ENCODE measurements at places on chromosomes 7 and 10.

GRCh38 chr7:18889436-18889835 lies 228.0 kb downstream of the TWIST1 start:
- no peak for DNase-seq

GRCh38 chr7:70676243-70676642 lies 455.7 kb upstream of the GALNT17 start:
- no peak for DNase-seq

DNA sequence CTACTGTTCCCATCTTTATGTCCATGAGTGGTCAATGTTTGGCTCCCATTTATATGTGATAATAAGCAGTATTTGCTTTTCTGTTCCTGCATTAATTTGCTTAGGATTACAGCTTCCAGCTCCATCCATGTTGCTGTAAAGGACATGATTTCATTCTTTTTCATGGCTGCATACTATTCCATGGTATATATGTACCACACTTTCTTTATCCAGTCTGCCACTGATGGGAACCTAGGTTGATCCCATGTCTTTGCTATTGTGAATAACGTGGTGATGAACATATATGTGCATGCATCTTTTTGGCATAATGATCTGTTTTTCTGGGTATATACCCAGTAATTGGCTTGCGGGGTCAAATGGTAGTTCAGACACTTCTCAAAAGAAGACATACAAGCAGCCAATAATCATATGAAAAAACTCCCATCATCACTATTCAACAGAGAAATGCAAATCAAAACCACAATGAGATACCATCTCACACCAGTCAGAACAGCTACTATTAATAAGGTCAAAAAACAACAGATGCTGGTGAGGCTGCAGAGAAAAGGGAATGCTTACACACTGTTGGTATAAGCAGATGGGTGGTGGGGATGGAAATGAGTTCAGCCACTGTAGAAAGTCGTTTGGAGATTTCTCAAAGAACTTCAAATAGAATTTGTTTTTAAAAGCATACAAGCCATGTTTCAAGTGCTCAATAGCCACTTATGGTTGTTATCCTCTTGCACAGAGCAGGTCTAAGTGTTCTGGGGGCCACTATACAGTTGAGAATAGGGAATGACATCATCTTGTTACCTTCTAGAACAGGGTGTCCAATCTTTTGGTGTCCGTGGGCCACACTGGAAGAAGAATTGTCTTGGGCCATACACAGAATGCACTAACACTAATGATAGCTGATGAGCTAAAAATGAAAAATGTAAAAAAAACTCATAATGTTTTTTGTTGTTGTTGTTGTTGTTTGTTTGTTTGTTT lies 23.2 kb upstream of the SDK1 start:
- no peak for DNase-seq

DNA sequence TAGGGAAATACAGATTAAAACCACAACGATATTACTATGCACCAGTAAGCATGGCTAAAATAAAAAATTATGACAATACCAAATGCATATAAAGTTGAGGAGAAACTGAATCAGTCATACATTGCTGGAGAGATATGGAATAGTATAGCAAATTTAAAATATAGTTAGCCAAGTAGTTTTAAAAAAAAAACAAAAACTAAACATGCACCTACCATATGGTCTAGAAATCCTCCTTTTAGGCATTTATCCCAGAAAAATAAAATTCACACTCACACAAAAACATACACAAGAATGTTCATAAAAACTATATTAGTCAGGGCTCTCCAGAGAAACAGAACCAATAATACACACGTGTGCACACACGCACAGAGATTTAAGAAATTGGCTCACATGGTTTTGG lies 175.8 kb downstream of the IPMK start:
- DNase-seq, result no peak

GRCh38 chr10:4372601-4373000 lies 453.4 kb upstream of the AKR1E2 start:
- DNase-seq, result no peak

DNA sequence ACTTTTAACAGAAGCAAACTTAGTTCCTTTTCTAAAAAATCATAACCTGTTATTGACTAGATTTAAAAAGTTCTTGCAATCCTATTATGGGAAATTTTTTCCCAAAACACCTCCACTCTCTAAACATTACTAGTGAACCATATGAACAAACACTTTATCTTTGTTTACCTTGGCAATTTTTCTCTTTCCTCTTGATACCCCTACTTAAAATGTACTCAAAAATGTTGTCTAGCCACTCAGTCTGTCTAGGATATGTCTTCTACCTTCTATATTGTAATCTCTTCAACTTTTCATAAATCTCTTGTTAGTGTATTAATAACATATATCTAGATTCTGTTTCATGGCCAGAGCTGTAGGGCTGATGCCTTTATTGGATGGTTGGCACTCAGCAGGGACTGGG lies 630.0 kb upstream of the GRM3 start:
- no peak for DNase-seq

GRCh38 chr10:8054244-8054493 lies 319 bp upstream of the GATA3 start:
- no peak for DNase-seq

- DNase-seq, result no peak
These were observed 77.9 kb downstream of the CTNNA3 start for GRCh38 chr10:67618116-67618515.

DNA sequence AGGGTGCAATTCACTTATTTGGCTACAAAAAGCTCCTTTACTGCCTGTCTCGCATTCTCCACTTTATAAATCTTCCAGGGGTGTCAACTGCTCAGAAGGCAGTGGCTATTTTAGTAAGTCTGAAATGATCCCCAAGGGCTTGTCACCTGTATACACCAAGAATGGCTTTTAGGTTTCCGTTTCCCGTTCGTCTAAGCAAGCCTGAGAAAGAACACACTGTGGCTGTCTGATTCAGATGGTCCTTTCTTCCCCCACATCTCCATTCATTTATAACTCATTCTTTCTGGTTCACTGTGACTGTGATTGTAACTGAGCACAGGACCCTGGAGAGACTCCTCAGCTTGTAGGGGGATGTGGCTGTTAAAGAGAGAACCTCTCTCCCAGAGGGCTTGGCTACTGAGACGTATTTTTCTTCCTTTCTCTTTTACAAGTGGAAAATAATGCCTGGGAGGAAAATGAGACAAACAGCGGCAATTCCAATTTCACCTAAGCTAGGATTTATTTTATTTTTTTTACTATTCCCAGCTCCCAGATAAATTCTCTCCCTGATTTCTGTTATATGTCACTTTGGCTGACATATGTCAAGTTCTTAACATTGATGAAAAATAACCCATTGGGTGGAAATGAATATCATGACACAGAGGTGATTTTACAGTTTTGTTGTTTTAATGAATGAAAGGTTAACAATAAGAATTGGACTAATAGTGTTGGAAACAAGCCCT lies 129.3 kb downstream of the FAM107B start:
- no peak for DNase-seq

Measured in stimulated activated CD8-positive, alpha-beta memory T cell treated with anti-CD3 and anti-CD28 coated beads, Interleukin-2, amount 100 ng/mL, for 48 hours (primary cell).